Hindlimb muscle (tissue), 1 donor: ENCODE measurements at places on chromosomes 7 and 10.

GRCh38 chr7:158397885-158398284 lies 189.7 kb downstream of the PTPRN2 start:
- DNase-seq, result no peak

DNA sequence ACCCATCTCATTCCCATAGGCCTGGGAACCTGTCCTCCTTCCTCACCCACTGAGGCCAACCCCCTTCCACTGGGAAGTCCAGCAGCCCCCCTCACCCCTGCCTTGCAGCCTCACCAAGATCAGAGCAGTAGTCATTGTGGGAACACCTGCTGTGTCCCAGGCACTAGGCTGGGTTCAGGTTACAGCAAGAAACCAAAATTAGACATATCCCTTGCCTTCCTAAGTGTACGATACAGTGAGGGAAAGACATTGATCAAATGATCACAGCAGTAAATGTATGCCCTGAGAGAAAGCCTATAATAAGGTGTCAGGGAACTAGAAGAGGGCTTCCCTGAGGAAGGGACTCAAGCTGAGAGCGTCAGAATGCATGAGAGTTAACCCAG lies 17.0 kb upstream of the C10orf105 start:
- DNase-seq, result no peak

GRCh38 chr7:50355817-50356178 lies 51.3 kb downstream of the IKZF1 start:
- DNase-seq, result no peak

DNA sequence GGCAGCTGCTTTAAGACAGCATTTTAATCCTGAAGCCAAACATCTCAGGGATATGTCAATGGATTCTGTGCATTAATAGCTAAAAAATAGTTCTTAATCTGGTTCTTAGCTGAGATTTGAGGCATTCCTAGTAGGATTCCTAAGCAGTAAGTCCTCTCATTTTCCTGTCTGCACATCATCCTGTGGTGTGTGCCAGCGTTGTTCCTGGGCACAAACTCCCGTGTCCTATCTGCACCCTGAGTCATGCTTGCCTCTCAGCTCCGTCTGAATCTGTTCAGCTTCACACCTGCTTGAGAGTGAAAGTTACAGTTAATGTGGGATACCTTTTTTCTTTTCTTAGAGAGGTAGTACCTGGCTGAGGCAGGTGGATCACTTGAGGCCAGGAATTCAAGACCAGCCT lies 19.5 kb downstream of the BAG3 start:
- no peak for DNase-seq

DNA sequence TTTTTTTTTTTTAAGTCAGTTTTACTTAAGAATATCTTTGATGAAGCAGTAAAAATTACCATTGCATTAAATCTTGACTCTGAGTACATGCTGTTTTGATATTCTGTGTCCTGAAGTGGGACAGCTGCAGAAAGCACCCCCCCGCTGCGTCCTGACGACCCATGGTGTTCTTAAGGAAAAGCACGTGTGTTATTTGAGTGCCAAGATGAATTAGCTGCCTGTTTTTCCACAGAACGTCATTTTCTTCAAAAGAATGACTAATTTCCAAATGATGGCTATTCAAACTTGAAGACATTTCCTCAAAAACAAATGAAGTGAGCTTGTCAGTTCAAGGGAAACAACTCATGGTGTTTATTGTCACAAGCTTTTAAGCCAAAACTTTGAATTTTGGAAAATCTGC lies 45.9 kb downstream of the CREM start:
- DNase-seq, result no peak
